ENCODE measurements at places on chromosomes 16 and 17.
A peak's percentile ranks its signal among the peaks of the same experiment; 100 is the strongest.

GRCh38 chr17:7715936-7716886, 1.3 kb upstream of the DNAH2 start:
- DNase-seq, result no peak

DNA sequence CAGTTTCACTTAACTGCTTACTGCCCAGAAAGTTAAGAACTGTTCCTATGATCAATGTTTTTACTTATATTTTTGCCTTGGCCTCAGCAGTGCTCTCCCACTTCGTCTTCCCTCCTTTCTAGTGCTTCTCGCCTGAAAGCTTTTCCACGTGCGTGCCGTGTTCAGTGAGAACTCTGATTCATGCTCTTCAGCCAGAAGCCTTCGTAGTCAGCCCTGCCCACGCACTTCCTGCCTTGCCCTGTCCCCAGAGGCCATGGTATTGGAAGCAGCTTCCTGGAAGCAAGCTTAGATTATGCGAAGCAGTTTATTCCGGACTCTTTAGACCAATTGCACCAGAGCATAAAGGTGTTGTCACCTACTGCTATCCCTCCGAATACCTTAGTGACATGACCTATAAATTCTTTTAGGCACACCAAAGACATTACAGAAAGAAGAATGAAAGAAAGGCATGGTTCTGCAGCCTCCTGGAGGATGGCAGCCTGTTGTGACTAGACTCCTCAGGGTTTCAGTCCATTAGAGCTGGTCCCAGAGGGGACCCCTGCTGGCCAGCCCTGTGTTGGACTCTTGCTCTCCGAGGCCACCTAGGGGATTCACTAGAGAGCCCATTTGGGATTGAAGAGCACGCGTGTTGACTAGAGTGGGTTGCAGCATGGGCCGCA, 105.2 kb downstream of the RPTOR start:
- DNase-seq, result peak; percentile 34

- no peak for DNase-seq
Observed at GRCh38 chr17:69651921-69652320, 237.4 kb downstream of the MAP2K6 start.

GRCh38 chr16:69318177-69318910, 7.2 kb downstream of the VPS4A start:
- no peak for DNase-seq

DNA sequence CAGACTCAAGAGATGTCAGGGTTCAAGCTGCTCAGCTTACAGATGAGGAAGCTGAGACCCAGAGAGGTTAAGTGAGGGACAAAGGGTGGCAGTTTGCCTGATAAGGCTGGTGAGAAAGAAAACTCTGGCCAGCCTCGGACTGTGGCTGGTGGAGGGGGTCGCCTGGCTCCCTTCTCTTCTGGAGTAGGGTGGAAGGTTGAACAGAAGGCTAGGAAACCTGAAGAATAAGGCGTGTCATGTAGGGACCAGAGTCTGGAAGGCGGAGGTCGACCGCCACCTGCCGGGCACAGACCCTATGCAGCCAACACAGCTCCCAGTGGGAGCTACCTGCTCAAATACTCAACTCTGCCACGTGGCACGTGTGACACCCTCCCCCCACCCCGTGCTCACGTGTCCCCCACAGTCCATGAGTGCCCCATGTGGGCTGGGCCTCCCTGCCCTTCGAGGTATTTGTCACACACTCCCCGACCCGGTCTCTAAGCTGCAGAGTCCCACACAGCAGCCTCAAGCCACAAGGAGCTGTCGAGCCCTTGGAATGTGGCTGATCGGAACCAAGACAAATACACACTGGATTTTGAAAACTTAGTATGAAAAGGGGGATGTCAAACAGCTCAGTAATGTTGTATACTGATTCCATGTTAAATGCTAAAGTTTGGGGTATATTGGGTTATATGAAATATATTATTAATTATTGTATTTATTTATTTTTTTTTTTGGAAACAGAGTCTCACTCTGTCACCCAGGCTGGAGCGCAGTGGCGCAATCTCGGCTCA, 11.8 kb downstream of the HID1 start:
- DNase-seq, result no peak

DNA sequence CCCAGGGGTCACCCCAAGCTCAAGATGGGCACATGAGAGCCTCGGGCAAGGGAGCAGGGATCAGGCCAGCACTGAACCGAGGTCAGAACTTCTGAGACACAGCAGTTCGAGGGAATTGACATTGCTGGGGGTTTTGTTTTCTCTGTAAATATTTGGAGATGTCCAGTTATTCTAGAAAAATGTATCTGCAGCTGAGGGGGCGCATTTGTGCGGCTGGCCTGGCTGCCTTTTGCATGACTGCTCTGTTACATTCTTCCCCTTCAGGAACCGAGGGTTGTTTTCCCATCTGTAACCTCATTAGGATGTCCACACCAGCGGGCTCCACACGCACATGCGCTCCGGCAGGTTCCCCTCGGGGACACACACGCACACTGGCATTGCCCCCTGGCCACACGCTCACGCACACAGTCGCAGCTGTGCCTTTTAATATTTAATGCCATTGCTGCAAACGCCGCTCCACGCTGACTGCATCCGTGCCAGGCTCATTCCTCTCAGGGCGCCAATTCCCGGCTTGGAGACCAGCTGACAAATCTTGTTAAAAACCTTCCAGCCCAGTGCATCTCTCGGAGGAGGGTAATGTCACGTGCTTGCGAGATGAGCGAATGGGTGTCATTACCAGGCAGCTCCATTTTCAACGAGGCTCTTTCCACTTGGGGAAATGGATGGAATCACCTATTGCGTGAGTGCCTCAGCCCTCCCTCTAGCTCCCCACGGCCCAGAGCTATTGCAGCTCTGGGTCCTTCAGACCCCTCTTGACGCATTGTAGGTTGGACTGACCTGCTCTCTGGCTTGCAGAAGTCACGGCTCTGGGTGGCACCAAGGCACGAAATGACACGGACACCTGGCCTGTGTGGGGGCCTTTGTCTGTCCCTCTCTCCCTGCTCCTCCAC, 13.1 kb downstream of the CCR7 start:
- no peak for DNase-seq

- DNase-seq, result no peak
Observed at GRCh38 chr17:12358477-12358876, 307.2 kb upstream of the MYOCD start.

DNA sequence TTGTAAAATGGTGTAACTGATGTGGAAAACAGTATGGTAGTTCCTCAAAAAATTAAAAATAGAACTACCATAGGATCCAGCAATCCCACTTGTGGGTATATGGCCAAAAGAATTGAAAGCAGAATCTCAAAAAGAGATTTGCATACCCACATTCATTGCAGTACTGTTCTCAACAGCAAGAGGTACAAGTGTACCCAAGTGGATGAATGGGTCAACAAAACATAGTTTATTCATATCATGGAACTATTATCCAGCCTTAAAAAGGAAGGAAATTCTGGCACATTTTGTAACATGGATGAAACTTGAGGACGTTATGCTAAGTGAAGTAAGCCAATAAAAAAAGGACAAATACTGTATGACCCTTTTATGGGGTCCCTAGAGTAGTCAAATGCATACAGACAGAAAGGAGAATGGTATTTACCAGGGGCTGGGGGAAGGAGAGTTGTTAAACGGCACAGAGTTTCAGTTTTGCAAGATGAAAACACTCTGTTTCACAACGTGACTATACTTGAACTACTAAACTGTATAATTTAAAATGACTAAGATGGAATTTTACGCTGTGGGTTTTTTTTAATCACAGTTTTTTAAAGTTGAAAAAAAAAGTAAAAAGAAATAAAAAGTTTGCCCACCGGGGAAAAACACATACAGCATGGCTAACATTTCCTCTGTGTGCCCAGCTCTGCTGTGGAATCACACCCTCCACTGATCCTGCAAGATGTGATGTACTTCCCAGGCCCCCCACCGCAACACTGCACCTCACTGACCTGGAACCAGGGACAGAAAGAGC, 6.1 kb downstream of the TVP23A start:
- no peak for DNase-seq

GRCh38 chr16:57944970-57945739, 25.8 kb downstream of the CNGB1 start:
- DNase-seq, result no peak

- DNase-seq, result no peak
Observed at GRCh38 chr16:58962811-58963210, 228.7 kb upstream of the GOT2 start.

DNA sequence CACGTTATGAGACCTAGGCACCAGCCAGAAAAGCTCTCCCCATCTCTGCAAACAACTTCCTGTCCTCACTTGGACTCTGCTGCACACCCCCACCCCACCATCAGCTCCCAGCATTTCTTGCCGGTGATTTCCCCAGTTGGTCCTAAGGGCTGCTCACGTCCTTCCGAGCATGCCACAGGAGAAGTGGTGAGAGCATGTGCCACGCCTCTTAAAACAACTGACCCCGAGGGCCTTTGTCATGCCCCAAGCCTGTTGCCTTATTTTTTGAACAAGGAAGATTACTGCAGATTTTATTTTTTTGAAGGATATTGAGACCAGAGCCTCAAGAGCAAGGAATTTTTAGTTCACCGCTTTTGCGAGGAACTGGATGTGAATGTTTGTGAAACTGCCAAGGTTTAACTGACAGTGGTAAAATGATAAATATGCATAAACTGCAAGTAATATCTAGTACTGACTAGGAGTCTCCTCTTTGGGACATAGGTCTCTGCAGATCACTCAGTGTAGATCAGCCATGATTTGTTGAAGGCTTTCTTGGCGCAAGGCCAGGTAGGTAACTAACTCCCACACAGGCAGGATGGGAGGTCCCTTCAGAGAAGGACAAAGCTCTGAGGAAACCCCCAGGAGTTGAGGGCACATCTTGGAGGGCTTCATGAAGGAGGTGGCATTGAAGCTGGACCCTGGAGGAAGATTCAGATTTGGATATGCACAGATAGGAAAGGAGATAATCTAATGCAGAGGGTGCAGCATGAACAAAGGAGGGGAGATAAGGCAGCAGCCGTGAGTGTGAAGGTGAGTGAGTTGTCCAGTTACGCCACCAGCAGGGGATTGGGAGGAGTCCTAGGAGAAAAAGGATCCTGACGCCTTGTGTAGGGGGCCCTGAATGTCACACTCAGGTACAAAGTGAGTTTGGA, 44.7 kb downstream of the TMEM132E start:
- no peak for DNase-seq

DNA sequence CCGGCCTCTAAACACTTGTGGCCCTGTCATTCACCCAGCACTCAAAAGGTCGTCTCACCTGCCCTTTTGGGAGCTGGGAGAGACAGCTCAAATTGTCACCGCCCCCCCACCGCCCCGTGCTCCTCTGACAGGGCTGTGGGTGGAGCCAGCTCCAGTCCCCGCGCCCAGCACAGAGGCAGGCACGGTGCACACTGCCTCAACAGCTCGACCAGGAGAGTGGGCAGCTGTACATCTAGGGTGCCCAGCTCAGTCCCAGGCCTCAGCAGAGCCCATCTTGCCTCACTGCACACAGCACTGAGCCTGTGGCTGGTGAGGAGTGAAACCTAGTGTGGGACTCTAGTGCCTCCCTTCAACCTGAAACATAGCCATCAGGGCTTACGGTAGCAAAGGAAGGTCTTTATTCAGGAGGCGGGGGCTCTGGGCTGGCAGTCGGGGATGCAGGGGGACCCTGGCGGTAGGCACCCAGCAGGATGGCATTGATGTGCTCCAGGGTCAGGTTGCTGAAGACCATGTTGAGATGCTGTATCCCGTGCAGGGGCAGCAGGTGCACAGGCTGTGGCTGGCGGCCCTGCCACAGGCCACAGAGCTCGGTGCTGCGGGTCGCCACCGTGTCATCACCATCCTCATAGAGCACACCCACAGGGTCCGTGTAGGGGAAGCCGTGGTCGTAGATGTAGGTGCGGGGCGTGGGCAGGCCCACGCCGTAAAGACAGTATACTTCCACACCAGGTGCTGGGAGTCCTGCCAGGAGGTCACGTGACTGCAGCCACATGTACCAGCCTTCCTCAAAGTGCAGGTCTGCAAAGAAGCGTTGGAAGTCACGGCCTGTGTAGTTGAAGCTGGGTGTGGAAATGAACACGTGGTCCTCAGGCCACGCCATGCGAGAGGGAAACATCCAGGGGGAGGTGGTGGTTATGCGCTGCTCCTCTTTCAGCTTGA, 3.1 kb upstream of the PSMB10 start:
- no peak for DNase-seq

DNA sequence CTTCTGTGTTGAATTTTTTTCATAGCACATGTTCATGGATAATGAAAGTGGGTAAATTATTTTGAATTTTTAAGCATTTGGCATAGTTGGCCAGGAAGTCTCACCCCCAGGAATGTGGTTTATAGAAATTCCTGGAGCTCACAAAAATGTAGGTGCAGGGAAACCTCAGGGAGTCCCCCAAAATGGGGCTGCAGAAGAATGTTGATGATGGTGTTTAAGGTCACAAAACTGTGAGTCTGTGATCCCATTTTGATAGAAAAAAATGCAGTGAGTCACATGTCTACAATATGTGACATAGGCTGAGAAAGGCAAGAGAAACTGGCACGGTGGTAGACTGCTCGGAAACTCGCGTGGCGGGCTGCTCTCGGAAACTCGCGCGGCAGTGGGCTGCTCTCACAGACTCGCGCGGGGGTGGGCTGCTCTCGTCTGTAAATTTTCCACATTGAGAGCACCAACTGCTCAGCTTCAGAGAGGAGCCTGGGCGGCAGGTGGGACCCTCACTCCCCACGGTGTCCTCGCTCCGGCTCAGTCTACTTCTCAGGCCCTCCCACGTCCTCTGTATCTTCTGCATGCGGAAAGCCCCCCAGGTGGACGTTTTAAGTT, 18.7 kb upstream of the MC1R start:
- no peak for DNase-seq

DNA sequence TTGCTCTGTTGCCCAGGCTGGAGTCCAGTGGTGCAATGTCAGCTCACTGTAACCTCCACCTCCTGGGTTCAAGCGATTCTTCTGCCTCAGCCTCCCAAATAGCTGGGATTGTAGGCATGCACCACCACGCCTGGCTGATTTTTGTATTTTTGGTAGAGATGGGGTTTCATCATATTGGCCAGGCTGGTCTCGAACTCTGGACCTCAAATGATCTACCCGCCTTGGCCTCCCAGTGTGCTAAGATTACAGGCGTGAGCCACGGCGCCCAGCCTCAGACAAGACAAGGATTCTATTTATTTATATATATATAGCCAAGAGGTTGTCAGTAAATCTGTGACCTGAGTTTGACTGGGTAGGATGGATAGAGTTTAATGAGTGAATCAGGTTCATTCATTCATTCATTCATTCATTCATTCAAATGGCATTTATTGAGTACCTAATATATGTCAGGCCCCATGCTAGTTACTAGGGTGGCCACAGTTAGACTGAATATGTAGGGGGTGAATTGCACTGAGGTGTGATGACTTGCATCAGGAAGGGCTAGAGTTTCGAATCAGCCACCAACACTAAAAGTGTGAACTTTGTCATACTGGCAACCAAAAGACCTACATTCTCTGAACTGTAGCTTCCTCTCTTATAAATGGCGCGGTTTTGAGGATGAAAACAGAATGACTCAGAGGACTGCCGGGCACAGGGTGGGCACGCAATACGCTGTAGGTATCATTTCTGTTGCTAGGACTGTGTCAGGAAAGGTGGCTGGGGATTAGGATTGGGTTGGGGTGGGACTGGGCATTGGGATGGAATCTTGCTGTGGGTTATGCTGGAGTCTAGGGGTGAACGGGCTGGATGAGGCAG, 37.8 kb downstream of the ITGAE start:
- no peak for DNase-seq

GRCh38 chr17:71727292-71727691, 393.5 kb upstream of the SOX9 start:
- no peak for DNase-seq

- no peak for DNase-seq
Observed at GRCh38 chr17:50194140-50194933, 7.1 kb downstream of the COL1A1 start.

Data from hindlimb muscle (tissue), 1 donor.